ENCODE measurements at places on chromosomes 7 and 10. TPM values are rescaled to one million over a fixed set of nuclear protein-coding genes. Genes with fewer than 3 reads are reported as not detected.

DNA sequence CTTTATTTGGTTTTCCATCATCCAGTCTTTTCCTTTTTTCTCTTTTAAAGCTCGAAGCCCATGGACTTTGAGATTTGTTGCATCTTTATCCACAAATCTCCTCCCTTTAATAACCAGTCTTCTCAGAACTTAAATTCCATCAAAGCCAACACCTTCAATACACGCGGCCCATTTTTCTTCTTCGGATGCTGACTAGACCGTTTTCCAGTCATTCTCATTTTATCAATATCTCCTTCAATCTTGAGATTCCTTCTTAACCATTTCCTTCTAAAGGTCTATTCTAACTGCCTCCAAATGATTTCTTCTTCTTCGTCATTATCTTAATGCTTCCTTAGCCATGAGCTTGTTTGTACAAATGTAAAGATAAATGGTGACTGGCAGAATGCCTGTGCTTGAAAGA lies 173.5 kb downstream of the BAMBI start:
- no peak for DNase-seq

DNA sequence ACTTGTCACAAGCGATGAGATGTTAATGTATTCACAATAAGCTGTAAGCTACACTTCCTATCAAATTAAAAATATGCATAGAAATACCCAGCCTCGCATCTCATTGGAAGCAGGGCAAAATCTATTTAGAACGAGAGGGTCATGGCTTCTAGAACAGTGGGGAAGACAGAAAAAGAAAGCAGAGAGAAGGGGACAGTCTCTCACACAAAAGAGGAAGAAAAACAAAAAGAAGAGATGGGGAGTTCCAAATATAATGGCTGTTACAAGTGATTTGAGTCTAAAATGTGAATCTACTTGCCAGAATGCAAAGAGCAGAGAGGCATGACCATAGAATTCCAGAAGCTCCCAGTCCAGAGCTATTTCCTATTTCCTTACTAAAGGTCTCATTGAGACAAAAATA lies 13.8 kb downstream of the LRRN3 start:
- no peak for DNase-seq

- peak; percentile 91 for DNase-seq
Measured at GRCh38 chr10:31650010-31650409, 278.6 kb downstream of the ARHGAP12 start.

DNA sequence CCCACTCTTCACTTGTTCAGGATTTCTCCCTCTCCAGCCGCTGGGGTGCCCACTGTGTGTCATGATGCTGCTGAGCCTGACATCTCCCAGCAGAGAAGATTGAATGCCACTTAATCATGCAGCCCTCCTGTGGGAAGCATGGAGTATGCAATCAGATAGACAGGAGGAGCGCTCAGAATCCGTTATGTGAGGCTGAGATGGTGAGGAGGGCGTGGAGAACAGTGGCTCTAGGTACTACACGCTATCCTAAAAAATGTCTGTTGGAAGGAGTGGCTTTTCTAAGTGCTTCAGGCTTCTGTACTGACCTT lies 334.3 kb downstream of the LRMDA start:
- DNase-seq = no peak

GRCh38 chr7:30424506-30424905 lies 54.1 kb downstream of the NOD1 start:
- DNase-seq = no peak

DNA sequence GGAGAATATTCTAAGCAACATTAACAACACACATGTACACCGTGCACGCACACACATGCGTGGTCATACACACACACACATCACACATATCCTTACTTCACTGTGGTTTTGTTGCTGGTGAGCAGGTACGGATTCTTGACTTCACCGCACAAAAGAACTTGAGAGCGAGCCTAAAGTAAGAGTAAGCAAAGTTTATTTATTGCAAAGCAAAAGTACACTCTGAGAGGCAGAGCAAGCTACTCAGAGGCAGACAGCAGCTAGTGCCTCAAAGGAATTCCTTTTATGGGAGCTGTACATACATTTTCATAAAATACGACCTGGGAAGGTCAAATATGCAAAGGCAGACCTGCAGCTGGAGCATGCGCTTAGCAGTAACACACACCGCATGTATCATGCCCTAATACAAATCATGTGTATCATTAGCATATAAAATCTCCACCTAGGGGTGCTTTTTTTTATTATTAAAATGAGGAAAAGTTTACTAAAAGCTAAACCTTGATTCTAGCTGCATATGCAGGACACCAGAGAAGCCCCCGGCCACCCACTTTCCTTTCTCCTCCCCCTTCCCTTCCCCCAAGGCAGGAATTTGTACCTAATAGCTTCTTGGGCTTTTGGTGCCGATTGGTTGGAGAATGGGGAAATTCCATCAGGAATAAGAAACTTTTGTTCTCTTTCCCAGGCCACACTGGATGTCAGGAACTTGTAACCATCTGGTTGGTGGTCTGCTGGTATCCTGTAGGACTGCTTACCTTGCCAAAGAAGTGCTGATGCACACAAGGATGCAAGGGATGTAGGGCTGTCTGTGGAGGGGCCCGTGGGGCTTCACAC lies 16.5 kb upstream of the GPR37 start:
- DNase-seq = no peak

- DNase-seq = no peak
Measured at GRCh38 chr10:80064120-80064886, 14.2 kb upstream of the TMEM254 start.

DNA sequence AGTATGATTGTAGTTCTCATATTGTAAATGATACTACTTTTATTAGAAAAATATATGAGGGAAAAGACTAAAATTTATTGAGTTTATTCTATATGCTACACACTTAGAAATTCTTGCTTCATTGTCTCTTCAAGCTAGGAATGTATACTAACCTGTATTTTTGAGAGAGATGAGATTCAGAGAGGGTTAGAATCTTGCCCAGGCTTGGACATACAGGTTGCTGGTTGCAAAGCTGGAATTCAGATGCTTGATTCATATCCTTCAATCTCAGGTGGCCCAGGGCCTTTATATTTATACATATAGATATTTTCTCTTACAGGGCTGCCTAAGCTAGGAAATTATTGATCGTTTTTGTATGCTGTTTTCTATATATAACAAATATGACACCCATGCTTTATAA lies 324.2 kb downstream of the CDK14 start:
- DNase-seq = no peak

The EPO gene
- not detected for total RNA-seq

The COBL gene
- 0.26 TPM for total RNA-seq

The C10orf90 gene
- 0.17 TPM for total RNA-seq

The HTR7 gene
- total RNA-seq = 0.77 TPM

The TMEM273 gene
- not detected for total RNA-seq

The CACNA2D1 gene
- total RNA-seq = 64.4 TPM

The KAZALD1 gene
- total RNA-seq = 14.4 TPM

The ARMH3 gene
- 14.5 TPM for total RNA-seq

Measured in fibroblast of lung (primary cell).